Stimulated activated CD8-positive, alpha-beta memory T cell treated with anti-CD3 and anti-CD28 coated beads, Interleukin-2, amount 100 ng/mL, for 1 hour (primary cell): ENCODE measurements at places on chromosomes 5 and 9.

GRCh38 chr5:168969326-168969886, 331.5 kb downstream of the SLIT3 start:
- no peak for DNase-seq

- no peak for DNase-seq
Observed at GRCh38 chr9:92656537-92656925, 13.4 kb downstream of the IPPK start.

DNA sequence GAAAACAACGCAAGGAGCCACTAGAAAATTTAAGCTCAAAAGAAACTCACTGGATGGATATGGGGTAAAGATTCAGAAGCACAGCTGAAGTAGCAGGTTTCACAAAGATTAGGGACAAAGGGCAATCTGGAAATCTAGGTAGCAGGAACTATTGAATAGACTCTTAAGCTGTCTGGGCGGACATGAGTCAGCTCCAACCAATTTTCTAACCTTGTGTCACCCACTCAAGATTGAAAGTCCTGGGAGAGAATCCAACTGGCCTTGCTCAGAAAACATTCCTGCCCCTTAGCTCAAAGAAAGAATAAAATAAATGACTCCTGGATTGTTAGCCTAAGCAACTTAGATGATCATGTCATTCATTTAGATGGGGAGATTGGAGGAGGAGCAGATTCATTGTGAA, 69.2 kb downstream of the STK32A start:
- DNase-seq = no peak

DNA sequence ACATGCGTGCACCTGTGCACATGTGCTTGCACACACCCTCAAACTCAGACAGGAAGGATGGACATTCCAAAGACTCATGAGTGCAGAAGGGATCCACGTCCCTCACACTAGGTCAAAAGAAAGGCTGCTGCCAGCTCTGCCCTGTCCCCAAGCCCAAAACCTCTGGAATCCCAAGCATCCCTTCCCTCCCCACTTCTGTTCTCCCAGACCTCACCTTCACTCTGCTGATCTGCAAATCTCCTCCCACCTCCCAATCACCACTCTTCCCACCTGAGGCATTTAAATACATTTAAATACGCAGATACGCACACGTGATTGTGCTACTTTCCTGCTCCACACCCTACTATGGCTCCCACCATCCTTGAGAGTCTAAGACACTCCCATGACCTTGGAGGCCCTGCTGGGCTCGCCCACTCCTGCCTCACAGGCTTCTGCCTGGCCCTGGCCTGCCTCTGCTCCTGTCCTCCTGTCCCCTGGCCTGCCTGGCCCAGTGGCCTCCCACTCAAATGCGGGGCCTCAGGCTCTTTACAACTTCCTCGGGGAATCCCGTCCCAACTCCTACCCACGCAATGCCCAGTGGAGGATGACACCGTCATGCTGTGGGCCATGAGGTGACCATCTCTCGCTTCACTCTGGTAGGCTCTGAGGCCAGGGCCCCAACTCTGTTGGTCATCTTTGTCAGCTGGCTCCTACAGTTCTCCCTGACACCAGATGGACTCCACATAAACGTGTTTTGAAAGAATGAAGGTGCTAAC, 478.4 kb upstream of the DAP start:
- no peak for DNase-seq

- DNase-seq = no peak
Observed at GRCh38 chr9:80789831-80790230, 899.5 kb downstream of the TLE1 start.

GRCh38 chr9:71515626-71516025, 252.7 kb downstream of the CEMIP2 start:
- DNase-seq = no peak

DNA sequence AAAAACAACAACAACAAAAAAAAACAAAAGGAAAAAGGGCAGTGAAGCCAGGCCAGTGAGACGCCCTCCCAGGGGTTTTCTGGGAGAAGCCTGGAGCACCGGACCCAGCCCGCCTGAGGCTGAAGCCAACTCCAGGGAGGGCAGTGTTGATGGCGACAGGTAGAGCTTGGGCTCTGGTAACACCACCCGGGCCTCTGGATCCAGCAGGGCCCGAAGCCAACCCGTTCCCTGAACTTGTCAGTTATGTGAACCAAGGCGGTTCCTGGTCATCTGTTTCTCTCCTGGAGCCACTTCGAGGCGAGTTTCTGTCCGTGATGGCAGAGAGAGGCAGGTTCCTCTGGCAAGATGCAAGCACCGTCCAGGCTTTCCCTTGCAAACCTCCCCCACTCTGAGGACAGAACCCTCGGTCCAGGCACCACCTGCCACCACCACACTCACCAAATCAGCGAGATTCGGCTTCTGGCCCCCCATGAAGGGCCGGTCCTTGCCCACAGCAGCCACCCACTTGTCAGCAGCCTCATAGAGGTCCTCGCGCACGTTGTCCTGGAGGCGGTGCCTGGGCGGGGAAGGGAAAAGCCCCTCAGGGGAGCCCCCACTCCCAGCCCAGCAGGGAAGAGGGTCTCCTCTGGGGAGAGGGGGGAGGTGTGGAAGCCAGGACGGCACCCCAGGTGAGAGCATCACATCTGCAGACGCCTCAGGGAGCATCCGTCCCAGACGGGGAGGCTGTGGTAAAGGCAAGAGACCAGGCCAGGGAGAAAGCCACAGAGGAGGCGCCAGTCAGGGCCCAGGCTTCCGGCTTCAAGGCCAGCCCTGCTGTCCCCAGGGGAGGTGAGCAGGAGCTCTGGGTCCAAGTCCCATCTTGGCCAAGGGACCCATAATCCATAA, 5.4 kb downstream of the PTGES2 start:
- no peak for DNase-seq

DNA sequence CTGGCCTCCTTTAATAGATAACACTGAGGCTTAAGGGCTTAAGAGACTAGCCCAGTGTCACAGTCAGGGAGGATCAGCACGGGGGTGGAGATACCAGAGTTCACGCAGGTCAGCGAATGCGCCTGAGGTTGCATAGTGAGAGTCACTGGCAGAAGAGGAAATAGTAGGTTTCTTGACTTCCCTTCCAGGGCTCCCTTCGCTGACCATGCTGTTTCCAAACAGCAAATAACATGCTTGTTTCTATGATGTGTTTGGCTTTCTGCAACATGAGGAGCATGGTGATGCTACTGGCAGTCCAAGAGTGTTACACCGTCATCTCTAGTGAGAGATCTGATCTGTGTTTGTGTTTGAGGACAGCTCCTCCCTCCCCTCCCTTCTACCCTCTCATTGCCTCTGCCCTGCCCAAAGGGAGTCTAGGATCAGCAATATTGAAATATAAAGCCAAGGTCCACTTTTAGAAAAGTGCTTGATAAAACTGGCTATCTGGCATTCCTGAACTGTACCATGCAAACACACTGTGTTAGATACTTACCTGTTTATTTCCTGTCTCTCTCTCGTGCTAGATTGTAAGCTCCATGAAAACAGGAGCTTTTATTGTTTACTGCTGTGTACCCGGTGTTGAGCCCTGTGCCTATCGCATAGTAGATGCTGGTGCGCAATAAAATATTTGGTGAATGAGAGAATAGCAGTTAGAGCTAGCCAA, 12.3 kb downstream of the TLE4 start:
- DNase-seq = no peak

DNA sequence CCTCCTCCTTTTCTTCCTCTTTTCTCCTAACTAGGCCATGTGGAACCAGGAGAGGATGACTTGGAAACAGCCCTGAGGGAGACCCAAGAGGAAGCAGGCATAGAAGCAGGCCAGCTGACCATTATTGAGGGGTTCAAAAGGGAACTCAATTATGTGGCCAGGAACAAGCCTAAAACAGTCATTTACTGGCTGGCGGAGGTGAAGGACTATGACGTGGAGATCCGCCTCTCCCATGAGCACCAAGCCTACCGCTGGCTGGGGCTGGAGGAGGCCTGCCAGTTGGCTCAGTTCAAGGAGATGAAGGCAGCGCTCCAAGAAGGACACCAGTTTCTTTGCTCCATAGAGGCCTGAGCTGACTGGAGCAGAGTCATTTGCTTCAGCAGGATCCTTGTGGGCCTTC, 13.7 kb downstream of the NUDT2 start:
- no peak for DNase-seq

- DNase-seq = peak; percentile 31
Observed at GRCh38 chr9:127943731-127944144, 6.1 kb upstream of the DPM2 start.
